ENCODE measurements at places on chromosomes 5 and 9.

GRCh38 chr5:134512661-134512999 lies 12.8 kb upstream of the JADE2 start:
- no peak for DNase-seq

- DNase-seq: no peak
Measured at GRCh38 chr5:159785656-159786055, 130.6 kb upstream of the ADRA1B start.

GRCh38 chr5:13034061-13034460 lies 910.4 kb downstream of the DNAH5 start:
- DNase-seq: no peak

- DNase-seq: no peak
Measured at GRCh38 chr5:179759581-179760551, 27.2 kb downstream of the MAML1 start.

DNA sequence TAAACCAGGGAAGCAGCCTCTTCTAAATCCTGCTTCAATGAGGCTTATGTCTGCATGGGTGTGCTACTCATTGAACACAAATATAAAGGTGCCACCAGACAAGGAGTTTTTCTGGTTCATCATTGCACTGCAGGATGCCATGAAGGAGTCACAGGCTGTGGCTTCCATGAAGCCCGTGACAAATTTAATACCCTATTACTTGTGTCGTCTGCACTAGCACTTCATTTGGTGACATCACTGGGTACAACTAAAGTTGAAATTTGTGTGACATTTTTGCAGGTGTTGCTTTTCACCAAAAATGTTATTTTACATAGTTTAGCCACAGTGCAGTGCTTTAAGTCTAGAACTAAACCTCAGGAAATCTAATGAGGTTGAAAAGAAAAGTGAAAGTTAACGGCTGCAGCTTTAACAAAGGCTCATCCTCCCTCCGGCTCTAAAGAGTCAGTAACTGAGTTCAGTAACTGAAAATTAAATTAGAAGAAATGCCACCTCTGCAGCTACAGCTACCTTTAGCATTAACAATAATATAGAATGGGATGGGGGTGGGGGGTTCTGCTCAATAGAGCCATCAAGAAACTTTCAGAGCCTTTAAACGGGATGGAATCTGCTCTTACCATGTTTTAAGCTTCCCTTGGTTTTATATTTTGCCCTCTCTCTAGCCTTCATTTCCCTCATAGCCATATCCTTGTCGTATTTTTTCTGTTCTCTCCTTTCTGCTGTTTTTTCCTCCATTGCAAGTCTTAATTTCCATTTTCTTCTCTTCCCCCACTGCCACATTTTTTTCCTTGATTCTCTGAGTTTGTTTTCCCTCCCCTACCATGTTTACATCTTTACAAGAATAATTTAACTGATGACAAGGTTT lies 233.8 kb upstream of the TMEM161B start:
- no peak for DNase-seq

DNA sequence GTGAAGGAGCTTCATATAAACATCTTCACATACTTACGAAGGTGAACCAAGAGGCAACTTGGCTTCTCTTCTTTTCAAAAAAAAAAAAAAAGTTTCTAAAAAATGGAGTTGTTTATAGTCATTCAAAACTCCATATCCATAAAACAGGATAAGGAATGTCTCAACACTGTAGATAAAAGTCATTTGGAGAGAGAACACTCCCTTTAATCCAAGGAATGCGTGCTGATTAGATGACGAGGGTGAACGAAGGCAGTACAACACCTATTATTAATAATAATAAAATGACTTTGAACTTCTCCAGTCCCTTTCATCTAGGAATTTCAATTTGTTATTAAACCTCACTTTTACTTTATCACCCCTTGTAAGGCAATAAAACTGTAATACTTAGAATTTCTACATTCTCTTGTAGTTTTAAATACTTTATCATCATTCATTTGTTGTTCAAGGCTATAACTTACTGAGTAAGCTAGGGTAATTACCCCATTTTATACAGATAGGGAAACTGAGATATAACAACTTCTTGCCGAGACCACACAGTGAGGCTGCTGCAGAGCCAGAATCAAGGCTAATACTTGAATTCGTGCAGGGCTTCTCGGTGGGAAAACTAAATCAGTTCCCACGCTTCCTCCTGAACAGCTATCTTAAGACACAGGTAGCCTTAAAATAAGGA lies 377.1 kb downstream of the EFNA5 start:
- DNase-seq: no peak

DNA sequence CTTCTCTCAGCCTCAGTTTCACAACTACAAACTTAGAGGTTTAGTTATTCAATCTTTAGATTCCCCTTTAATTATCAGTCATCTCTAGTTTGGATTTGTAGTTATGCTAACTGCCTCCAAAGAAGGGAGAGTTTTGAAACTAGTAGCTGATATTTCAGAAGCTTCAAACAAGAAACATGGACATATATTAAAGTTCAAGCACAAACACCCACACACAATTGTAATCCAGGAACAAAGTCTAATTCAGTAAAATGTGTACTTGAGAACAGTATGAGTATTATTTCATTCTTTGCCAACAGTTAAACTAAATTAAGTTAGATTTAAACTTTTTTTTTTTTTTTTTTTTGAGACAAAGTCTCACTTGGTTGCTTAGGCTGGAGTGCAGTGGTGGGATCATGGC lies 71.2 kb upstream of the ABCA1 start:
- DNase-seq: no peak

- DNase-seq: no peak
Measured at GRCh38 chr5:180816608-180817534, 14.3 kb upstream of the MGAT1 start.

- no peak for DNase-seq
Measured at GRCh38 chr9:27711241-27711640, 138.0 kb upstream of the C9orf72 start.

GRCh38 chr5:68714810-68715209 lies 379.0 kb upstream of the SLC30A5 start:
- DNase-seq: no peak

DNA sequence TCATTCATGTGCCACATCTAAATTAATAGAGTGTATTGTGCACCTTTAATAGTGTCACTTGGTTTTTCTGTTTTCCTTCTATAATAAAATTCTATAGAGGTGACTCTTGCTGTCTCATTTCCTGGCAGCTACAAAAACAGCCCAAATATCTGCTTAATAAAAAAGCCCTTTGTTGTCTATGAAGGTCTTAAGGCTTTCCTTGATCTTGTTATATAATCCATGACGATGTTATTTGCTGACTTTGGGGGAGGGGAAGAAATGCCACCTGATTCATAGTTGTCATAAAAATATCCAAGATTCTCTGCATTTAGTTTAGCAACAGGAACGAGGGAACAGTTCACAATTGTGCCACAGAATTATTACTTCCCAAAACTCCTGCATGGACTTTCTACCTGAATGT lies 31.3 kb downstream of the CPEB4 start:
- no peak for DNase-seq

DNA sequence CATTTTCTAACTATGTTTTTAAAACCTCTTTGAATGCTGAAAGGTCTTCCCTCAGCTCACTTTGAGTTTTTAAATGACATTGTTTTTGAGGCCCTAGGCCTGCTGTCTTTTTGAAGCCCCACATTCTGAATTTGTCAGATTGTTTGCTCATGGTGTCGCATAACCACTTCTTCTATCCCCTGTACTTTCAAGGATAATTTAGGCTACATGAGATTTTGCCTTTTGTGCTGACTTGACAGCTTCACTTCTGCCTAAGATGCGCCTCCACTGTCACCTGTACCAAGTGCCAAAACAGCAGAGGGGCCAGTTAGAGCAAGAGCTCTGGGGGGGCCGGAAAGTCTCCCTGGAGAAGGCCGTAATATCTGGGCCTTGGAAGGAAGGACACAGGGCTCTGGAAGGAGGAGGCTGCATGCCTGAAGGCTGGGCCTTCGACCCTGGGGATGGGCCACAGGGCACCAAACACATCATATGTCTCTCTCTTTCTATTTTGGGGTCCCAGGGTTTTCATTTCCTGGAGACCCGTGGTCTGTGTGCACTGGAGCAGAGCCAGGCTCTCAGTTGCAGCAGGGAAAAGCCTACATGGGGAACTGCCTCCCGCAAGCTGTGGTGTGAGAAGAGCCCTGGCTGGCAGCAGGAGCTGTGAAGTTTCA lies 49.1 kb downstream of the NDST1 start:
- no peak for DNase-seq

DNA sequence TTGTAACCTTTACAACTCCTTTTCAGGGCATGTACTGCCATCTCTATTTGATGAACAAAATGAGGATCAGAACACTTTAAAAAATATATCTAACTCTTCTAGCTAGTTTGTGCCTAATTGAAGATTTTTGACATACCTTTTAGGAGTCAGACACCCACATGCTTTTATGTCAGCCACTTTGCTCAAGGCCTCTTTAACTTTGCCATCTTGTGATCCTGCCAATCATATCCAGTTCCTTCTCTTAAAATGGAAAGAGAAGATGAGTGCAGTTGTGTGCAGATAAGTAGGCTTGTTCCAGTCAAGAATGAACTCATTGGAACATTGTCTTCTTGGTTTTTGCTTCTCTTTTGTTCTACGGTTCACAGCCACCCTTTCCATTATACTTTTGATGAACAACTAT lies 425.6 kb upstream of the TNC start:
- DNase-seq: no peak

- no peak for DNase-seq
Measured at GRCh38 chr5:178991190-178992145, 3.7 kb downstream of the GRM6 start.

GRCh38 chr9:92289708-92290390 lies 3.6 kb downstream of the IARS1 start:
- DNase-seq: no peak

DNA sequence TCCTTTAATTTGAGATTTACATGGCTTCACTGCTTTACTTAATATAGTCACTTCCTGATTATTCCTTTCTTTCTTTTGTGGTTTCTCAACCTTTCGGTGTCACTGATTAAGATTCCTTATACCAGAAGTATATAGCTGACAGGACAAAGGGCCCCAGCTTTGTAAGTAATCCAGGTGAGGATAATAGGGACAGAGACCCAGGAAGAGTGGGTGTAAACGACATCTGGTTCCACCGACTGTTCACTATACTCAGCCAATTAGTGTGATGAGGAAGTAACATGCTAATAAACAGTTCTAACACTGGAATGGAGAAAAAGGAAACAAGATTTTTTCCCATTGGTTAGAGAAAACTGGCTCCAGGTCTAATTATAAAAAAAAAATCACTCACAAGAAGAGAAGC lies 286.3 kb upstream of the EFNA5 start:
- DNase-seq: no peak

GRCh38 chr5:42848545-42848944 lies 36.9 kb upstream of the SELENOP start:
- DNase-seq: no peak

GRCh38 chr9:2603621-2604020 lies 18.0 kb upstream of the VLDLR start:
- DNase-seq: no peak

DNA sequence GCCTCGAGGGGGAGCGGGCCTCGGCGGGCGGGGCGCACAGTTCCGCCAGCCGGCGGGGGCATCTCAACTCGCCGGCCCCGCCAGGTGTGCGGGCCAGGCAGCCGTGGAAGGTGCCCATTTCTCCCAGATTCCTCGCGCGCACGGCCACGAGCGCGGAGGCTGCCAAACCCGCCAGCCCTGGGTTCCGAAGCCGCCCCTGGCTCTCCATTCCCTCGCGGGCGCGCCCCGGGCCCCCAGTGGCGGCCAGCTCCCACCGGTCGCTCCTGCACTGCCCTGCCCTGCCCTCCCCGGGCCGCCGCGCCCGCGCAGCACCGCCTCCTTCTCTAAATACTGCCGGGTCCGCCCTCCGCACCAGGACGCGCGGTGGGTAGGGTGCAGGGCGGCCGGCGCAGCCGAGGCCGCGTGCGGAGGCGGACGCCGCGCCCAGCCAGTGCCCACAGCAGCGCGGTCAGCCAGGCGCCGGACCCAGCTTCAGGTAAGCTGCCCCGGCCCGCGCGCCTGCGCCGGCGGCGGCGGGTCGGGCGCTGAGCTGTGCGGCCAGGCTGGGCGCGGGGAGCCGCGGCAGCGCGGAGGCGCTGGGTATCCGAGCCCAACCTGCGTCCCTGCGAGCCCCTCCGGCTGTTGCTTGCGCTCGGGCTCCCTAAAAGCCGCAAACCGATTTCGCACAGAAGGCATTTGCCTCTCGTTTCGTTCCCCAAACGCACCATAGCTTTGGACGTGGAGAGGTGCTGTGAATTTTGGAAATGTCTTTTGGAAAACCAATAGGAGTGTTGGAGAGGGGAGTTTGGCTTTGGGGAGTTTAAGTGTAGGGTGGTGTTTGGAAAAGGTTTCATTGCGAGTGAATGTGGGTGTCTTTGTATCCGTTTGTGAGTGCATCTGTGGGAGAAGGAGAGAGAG lies at the start of gene TMEM171:
Gene TMEM171 (plus strand): TSS at position 354 of the 897 bp plus-strand sequence. CDS start 2,799 bp downstream, outside the sequence.
- DNase-seq: no peak

GRCh38 chr5:74829413-74829812 lies 36.8 kb downstream of the FAM169A start:
- no peak for DNase-seq

DNA sequence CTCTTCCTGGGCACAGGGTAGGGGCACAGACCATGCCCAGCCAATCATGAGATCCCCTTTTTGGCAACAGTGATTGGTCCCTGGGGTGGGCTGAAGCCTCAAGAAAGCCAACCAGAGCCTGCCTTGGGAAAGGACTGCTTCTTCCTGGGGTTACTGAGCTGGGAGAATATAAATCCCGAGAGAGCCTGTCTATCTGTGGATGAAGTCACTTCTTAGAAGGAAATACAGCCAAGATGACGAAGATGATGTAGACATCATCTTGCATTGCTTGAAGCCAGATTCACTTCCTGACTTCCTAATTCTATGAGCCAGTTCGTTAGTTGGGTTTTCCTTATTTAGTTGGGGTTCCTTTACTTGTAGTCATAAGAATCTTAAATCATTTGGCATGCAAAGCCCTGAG lies 50.1 kb upstream of the PWWP2A start:
- no peak for DNase-seq

GRCh38 chr5:132483661-132484390 lies 6.7 kb downstream of the IRF1 start:
- no peak for DNase-seq

- no peak for DNase-seq
Measured at GRCh38 chr9:14389146-14389545, 75.2 kb upstream of the NFIB start.

DNA sequence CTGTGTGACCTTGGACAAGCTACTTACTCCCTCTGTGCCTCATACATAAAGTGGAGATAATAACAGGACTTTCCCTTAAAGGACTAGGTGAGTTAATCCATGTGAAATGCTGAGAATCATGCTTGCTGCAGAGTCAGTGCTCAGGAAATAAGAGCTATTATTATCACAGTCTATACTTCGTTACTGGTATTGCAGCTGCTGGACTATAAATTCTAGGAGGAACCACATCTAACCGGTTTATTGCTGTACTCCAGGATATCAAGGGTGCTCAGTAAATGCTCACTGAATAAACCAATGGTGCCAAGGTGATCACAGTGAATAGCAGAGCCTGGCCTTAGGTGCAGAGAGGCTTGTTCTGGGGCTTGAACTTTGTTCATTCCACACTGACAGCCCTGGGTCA lies 69.3 kb downstream of the HSPA4 start:
- DNase-seq: no peak

GRCh38 chr5:56251918-56252553 lies 18.9 kb upstream of the ANKRD55 start:
- DNase-seq: no peak
